Small intestine (tissue), 16 donors: ENCODE measurements at places on chromosomes 3 and 15. TPM values are rescaled to one million over a fixed set of nuclear protein-coding genes. Genes with fewer than 3 reads are reported as not detected.

The GCNT3 gene
- 42.4 TPM for polyA plus RNA-seq

DNA sequence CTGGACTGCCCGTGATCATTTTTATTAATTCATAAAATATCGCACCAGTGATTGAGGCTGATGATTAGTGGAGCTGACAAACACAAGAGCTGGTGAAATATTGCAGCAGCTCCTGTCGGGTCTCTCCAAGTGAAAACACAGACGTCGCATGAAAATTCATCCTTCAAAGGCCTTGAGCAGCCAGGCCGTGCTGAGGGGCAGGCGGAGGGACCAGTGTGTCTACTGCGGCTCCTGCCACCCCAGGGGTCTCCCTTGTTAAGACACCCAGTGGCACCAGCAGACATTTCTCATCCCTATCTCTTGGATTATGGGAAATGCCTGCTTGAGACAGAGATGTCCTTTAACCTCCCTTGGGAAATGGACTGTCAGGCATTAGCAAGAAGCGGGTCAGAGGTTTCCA, 289.4 kb upstream of the TLE3 start:
- H3K27me3 ChIP-seq, result peaks cover 3% of the 10 kb centered on the region
- H3K27ac ChIP-seq, result no peak overlapping the region
- no peak for DNase-seq
- no peaks in the 10 kb centered on the region for H3K4me1 ChIP-seq
- H3K4me3 ChIP-seq, result no peak overlapping the region
- H3K36me3 ChIP-seq, result no peaks in the 10 kb centered on the region

The PDZRN3 gene
- 21.4 TPM for polyA plus RNA-seq

DNA sequence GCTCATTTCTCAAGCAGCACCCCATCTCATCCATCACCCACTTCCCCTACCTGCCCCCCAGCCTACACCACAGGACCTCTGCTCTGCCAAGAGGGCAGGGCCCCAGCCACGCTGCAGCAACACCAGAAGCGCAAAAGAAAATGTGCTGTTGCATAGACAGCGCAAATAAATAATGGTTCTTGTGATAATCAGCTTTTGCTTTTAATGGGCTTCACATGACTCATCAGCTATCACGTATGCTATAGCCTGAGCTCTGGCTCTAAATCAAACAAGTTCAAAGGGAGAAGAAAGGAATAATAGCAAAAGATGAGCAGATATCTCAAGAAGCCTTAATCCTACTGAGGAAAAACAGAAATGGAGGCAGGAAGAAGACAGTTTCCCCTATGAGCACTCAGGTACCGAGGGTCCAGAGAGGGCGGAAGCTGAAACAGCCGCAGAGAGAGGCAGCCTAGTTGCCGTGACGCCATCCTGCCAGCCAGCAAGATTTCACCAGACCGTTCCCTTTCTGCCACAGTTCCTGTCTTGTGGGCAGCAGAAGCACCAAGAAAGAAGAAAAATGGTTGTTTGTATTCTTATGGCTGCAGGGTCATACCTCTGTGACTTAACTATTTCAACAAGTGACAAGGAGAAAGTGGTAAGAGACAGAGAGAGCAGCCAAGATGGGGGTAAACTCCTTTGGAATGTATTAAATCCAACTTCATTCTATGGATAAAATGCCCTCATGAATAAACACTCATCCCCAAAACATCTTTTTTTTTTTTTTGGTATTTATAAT, 22.0 kb downstream of the RAB27A start:
- no peak for DNase-seq
- H3K4me3 ChIP-seq, result no peak overlapping the region
- no peaks in the 10 kb centered on the region for H3K4me1 ChIP-seq
- H3K27ac ChIP-seq, result peak overlapping the region; percentile 75
- H3K36me3 ChIP-seq, result no peaks in the 10 kb centered on the region
- no peaks in the 10 kb centered on the region for H3K27me3 ChIP-seq

DNA sequence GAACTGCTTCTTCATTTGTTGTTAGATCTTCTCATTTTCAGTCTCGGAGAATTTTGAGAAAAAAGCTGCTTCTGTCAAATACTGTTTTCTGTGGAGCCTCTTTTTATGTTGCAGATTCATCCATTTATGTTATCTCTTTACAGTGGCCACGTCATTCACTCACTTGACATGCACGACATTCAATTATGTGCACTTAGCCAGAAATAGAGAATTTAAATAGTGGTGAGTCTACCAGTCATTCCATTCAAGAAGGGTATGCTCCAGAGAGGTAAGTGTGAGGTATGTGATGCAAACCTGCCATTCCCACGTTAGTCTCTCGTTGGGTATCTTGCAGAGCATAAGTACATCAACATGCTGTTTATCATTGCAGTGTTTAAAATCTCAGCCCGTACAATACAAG, 9.8 kb downstream of the ARPP19 start:
- H3K4me1 ChIP-seq, result no peaks in the 10 kb centered on the region
- no peak overlapping the region for H3K4me3 ChIP-seq
- no peaks in the 10 kb centered on the region for H3K27me3 ChIP-seq
- no peak for DNase-seq
- no peaks in the 10 kb centered on the region for H3K36me3 ChIP-seq
- no peak overlapping the region for H3K27ac ChIP-seq

The NMNAT3 gene
- 16.3 TPM for polyA plus RNA-seq

GRCh38 chr15:71115567-71116351, 488 bp downstream of the THSD4 start:
- no peaks in the 10 kb centered on the region for H3K27me3 ChIP-seq
- peak; percentile 59 for DNase-seq
- H3K36me3 ChIP-seq, result no peaks in the 10 kb centered on the region
- peak overlapping the region; percentile 62 for H3K27ac ChIP-seq
- H3K4me1 ChIP-seq, result peaks cover 3% of the 10 kb centered on the region

The CLDN18 gene
- 0.19 TPM for polyA plus RNA-seq

The STRIT1 gene
- polyA plus RNA-seq, result 2.2 TPM

The SH2D7 gene
- polyA plus RNA-seq, result 2.4 TPM

DNA sequence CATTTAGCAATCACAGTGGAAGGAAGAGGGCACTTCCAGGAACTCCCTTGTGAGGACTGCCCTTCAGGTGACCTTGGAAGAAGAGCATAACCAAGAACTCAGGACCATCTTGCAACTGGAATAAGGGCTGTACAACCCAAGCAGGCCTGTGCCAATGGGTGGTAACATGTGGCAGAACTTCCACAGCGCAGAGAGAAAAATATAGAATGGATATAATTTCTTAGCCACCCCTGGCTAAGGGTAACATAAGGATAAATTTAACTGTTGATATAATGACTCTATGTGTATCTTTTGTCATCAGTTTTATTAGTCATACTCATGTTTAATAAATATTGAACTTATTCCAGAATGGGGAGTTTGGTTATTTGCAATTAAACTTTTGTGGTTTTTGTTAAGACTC, 13.4 kb upstream of the MFSD1 start:
- no peak for DNase-seq
- H3K4me3 ChIP-seq, result no peak overlapping the region
- no peaks in the 10 kb centered on the region for H3K27me3 ChIP-seq
- H3K36me3 ChIP-seq, result no peaks in the 10 kb centered on the region
- H3K4me1 ChIP-seq, result no peaks in the 10 kb centered on the region

GRCh38 chr3:30680789-30681648, 74.6 kb downstream of the TGFBR2 start:
- H3K36me3 ChIP-seq, result peaks cover 5% of the 10 kb centered on the region
- peak overlapping the region; percentile 69 for H3K27ac ChIP-seq
- H3K4me1 ChIP-seq, result peaks cover 4% of the 10 kb centered on the region
- no peaks in the 10 kb centered on the region for H3K27me3 ChIP-seq

DNA sequence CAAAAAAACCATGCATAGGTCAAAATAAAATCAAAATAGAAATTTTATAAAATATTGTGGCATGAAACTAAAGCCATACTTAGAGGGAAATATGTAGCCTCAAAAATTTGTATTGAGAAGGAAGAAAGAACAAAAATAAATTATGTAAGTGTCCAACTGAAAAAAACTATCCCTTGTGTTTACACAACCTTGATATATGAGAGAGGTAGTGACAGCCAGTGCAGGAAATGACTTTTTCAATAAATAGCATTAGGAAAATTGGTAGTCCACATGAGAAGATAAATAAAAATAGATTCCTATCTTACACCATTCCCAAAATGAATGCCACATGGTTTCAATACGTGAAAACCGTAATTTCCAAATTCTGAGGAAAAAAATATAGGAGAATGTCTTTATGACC, 13.2 kb upstream of the PRSS50 start:
- no peak overlapping the region for H3K4me3 ChIP-seq
- no peaks in the 10 kb centered on the region for H3K4me1 ChIP-seq
- DNase-seq, result no peak

The CLRN1 gene
- 4.3 TPM for polyA plus RNA-seq

DNA sequence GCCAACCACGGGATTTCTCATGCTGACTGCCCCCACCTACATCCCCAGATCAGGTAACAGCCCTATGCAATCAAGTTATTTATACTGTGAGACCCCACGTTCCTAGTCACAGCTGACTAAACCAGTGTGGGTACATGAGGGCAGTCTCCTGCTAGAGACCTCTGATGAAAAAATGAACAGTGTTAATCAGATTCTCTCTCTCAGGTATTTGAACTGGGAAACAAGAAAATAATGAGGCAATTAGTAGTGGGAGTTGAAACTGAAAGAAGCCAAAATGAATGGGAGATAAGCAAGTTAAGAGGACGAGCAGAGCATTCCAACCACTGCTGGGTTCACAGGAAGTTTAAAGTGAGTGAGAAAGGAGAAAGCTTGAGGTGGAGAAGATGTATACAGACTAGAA, 98.5 kb upstream of the MYO5C start:
- DNase-seq, result no peak
- no peak overlapping the region for H3K27ac ChIP-seq
- H3K36me3 ChIP-seq, result no peaks in the 10 kb centered on the region

- no peak overlapping the region for H3K27ac ChIP-seq
- H3K27me3 ChIP-seq, result no peaks in the 10 kb centered on the region
- H3K36me3 ChIP-seq, result no peaks in the 10 kb centered on the region
- no peak overlapping the region for H3K4me3 ChIP-seq
- H3K4me1 ChIP-seq, result no peaks in the 10 kb centered on the region
- DNase-seq, result no peak
These were observed 596.2 kb upstream of the UBE2E2 start for GRCh38 chr3:22606938-22607337.

The HYPK gene
- polyA plus RNA-seq, result 4.9 TPM

DNA sequence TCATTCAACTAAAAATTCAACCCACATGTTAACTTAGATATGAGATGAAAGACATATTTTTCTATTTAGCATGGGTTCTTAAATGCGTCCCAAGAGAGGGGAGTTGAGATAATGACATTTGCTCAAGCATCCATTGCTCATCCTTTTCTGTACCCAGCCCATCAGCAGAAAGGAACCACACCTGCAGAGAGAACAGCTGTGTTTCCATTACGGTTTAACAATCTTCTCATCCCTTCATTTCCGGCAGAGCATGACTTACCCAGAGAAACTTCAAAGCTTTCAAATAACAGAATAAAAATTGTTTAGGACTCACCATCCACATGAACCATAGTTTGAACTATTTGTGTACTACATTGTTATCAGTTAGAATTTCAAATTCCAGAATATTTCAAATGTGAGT, 113.1 kb downstream of the TGFBR2 start:
- no peaks in the 10 kb centered on the region for H3K36me3 ChIP-seq
- no peak for DNase-seq
- no peak overlapping the region for H3K4me3 ChIP-seq
- H3K4me1 ChIP-seq, result peaks cover 3% of the 10 kb centered on the region
- no peak overlapping the region for H3K27ac ChIP-seq

- H3K4me3 ChIP-seq, result no peak overlapping the region
- H3K36me3 ChIP-seq, result no peaks in the 10 kb centered on the region
- no peak overlapping the region for H3K27ac ChIP-seq
- peak; percentile 10 for DNase-seq
These were observed 40.6 kb downstream of the ISL2 start for GRCh38 chr15:76377217-76377616.

DNA sequence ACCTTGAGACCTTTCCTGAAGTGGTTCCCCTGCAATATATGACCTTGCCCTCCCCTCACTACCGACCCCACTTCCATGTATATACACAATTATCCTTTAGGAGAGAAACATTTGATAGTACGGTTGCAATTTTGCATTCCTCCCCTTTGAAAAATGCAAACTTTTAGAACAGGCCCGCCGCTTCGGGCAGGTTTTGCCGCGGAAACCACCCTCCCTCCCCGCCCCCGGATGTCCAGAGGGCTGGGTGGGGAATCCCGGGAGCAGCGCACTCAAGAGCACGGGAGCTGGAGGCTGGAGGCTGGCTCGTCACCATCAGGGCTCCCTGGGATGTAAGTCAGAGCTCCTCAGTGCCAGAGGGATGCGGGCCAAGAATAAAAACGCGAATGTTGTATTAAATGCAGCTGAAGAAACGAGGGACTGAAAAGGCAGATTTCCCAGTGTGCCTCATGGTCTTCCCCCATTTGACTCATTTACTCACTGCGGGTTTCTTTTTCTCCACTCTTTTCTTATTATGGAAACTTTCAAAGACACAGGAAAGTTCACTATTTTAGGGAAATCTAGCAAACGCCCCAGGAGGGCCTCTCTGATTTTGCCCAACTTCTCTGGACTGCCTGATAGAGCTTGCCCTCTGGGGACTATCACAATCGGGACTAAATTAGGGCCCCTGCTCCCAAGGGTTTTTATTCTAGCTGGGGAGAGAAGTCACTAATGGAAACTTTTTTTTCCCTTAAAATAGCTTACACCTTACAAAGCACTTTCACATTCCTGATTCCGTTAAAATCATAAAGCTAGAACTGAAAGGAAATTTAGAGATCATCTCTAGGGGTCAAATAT, 2.9 kb upstream of the USP3 start:
- no peaks in the 10 kb centered on the region for H3K27me3 ChIP-seq
- peaks cover 15% of the 10 kb centered on the region for H3K4me1 ChIP-seq
- H3K27ac ChIP-seq, result peak overlapping the region; percentile 99
- H3K36me3 ChIP-seq, result no peaks in the 10 kb centered on the region
- peak; percentile 66 for DNase-seq

The EEFSEC gene
- polyA plus RNA-seq, result 29.0 TPM

The GRK7 gene
- not detected for polyA plus RNA-seq

GRCh38 chr3:10469441-10470119, 35.8 kb downstream of the ATP2B2 start:
- no peak overlapping the region for H3K27ac ChIP-seq
- no peaks in the 10 kb centered on the region for H3K4me1 ChIP-seq
- H3K36me3 ChIP-seq, result no peaks in the 10 kb centered on the region

The FEZF2 gene
- not detected for polyA plus RNA-seq

GRCh38 chr15:31255732-31256377, 70.8 kb upstream of the KLF13 start:
- no peak for DNase-seq
- H3K27ac ChIP-seq, result no peak overlapping the region
- no peaks in the 10 kb centered on the region for H3K4me1 ChIP-seq
- H3K27me3 ChIP-seq, result no peaks in the 10 kb centered on the region
- H3K4me3 ChIP-seq, result no peak overlapping the region

The DNAJA4 gene
- 10.7 TPM for polyA plus RNA-seq

- H3K4me3 ChIP-seq, result no peak overlapping the region
- peak overlapping the region; percentile 54 for H3K27ac ChIP-seq
- no peaks in the 10 kb centered on the region for H3K36me3 ChIP-seq
- H3K27me3 ChIP-seq, result no peaks in the 10 kb centered on the region
- peaks cover 2% of the 10 kb centered on the region for H3K4me1 ChIP-seq
- DNase-seq, result no peak
These were observed 127.4 kb downstream of the THRB start for GRCh38 chr3:24367216-24367615.

- H3K4me1 ChIP-seq, result no peaks in the 10 kb centered on the region
- no peaks in the 10 kb centered on the region for H3K27me3 ChIP-seq
- no peak overlapping the region for H3K27ac ChIP-seq
- H3K4me3 ChIP-seq, result no peak overlapping the region
- DNase-seq, result no peak
These were observed 26.9 kb downstream of the DPH6 start for GRCh38 chr15:35519052-35519451.

- no peaks in the 10 kb centered on the region for H3K27me3 ChIP-seq
- no peak overlapping the region for H3K27ac ChIP-seq
- no peak for DNase-seq
- no peaks in the 10 kb centered on the region for H3K36me3 ChIP-seq
These were observed 186.5 kb upstream of the GAP43 start for GRCh38 chr3:115436767-115437301.
